ENCODE measurements at places on chromosomes 7 and 10. TPM values are rescaled to one million over a fixed set of nuclear protein-coding genes. Genes with fewer than 3 reads are reported as not detected.

DNA sequence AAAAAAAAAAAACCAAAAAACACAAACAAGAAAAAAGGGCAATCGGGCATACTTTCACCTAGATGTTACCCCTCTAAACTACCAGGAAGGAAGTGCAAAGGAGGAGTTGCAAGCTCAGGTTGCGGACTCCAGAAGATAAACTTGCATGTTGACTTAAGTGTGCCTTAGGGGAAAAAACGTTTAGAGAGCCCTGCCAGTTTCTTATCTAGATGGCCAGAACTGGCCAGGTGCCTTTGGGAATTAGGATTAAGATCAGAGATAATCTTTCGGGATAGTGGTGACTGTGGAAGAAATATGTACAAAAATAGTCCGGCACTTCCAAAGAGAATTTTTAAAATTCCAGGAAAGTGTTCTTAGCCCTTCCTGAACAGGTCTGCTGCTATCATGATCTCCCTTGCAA is 17.6 kb downstream of the EVX1 start:
- no peak for DNase-seq

- DNase-seq = no peak
These were observed 255.0 kb downstream of the ADK start for GRCh38 chr10:74406006-74406405.

The JCAD gene
- 41.9 TPM for total RNA-seq

The TRPV5 gene
- not detected for total RNA-seq

GRCh38 chr7:35430547-35431153 is 176.8 kb upstream of the TBX20 start:
- DNase-seq = no peak

The ANK3 gene
- 196 TPM for total RNA-seq

DNA sequence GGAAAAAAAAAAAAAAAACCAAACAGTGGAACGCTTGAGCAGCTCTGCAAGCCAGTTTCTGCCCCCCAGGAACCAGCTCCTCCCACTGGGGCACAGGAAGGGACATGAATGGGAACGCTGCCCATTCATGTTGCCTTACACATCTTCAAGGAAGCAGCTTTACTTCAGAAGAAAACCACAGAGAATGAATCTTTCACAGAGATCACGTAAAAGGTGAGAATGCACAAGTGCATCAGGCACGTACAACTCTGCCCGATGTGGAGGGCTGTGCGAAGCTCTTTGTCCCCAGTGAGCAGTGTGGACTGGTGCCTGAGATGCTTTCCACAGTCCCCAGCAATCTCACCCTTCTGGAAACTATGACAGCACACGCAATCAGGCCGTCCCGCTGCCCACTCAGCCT is 106.2 kb downstream of the DLG5 start:
- DNase-seq = no peak

DNA sequence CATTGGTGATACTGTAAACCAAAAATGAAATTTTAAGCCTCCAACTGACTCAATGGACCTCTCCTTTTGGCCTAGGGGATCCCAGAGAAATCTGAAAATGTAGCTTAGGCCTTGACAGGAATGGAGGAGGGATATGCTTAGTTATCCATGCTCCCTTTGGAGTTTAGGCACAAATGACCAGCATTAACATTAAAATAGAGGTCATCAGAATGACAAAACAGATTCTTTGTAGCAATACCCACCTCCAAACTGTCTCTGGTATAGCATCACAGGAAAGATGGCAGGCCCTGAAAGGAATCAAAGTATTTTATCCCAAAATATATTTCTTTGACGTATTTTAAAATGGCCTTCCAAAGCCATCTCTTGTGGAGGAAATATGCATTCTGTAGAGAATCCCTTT is 39.1 kb upstream of the LRRN3 start:
- no peak for DNase-seq

The VKORC1L1 gene
- total RNA-seq = 16.9 TPM

The HMX2 gene
- total RNA-seq = not detected

Measured in right cardiac atrium (tissue), 5 donors.